Activated naive CD8-positive, alpha-beta T cell treated with anti-CD3 and anti-CD28 coated beads, Interleukin-2, amount 10 ng/mL, durations not matched to agents 7 days and 5 days (primary cell): ENCODE measurements at places on chromosomes 6 and 20.

- DNase-seq = no peak
Measured at GRCh38 chr6:113616701-113617274, 240.4 kb upstream of the MARCKS start.

DNA sequence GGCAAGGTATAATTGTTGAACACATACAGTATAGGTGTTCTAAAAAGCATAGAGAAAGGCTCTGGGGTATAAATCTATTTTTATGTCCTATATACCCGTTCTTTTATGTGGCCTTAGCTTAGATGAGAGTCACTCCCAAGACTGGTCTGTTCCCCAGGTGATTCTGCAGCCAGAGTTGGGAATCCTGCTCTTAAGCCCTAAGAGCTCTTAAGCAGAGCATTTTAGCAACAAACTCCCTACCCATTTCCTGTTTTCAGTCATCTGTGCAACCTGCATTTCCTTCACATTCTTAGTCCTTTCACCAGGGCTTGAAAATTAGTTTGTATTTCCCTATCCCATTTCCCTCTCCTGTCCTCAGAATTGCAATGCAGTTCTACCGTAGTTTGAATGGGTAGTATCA lies 166.1 kb downstream of the HS3ST5 start:
- no peak for DNase-seq

DNA sequence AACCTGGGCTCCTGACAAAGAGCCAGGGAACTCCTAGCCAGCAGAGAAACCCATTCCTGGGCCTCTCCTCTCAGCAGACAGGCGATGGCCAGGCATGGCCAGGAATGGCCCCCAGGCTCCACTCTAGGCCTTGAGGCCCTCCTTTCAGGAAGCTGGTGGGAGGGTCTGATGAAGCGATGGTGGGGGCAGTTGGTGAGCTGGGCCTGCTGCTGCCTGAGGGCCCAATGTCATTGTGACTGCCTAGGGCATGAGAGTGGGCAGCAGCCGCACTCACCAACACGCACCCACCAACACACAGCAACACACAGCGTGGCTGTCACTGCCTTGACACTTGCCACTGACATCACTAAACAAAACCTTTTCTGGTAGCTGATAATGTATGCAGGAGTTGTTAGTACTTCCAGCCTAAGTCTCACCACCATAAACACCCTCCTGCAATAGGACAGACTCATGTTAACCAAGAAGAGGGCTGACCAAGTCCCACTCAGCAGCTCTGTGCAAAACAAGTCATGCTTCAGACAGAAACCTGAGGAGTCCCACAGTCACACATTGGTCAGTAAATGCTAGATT lies 69.3 kb downstream of the ABHD12 start:
- DNase-seq = no peak

- no peak for DNase-seq
Measured at GRCh38 chr20:64083804-64084684, at the start of gene LKAAEAR1. TSS of gene LKAAEAR1 (minus strand) at chr20:64084398. CDS start at chr20:64084219, 179 bp downstream.

DNA sequence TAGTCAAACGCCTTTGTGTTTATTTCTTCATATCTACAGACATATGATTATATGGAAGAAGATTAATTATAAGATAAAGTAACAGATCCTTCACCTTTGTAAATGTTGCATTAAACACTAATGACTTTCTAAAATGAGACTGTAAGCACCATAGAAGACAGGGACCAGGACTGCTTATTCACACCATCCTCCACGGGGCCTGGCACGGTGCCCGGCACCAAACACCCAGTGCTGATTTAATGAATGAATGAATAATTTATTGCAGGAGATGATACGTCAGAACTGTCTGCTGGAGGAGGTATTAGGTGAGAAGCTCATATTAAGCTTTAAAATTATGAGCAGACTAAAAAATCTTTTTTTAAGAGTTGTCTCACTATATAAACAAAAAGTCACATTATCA lies 88.3 kb downstream of the SLX4IP start:
- DNase-seq = no peak

DNA sequence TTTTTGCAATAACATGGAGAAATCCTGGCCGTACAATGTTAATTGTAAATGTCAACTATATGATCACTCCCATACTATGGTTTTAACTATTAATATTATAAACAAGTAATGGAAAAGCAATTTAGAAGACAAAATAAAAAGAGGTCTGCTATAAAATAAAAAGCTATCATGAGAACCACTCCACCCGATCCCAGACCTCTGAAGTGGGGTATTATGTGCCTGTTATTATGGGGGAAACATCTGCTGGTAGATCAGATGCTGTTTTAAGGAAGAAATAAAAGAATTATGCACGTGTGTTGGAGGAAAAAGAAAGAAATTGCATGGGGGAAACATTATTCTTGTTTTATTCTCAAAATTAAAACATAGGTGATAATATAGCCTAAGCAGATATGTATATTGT lies 615.7 kb upstream of the ARID1B start:
- no peak for DNase-seq

DNA sequence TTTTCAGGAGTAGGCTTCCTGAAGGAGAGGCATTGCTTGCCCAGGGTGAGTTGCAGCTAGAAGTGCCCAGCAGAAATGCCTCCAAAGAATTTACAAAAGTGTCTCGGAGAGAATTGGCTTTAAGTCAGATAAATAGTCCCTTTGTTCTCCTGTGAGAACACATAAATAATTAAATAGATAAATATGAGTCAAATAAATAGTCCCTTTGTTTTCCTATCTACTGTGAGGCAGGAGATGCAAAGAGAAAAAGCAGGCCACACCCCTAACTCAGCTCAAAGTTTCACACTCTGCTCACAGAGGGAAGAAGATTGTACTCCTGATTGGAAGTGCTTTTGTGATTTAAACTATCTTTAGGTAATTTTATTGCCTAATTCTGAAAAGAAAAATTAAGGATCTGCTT lies 180.7 kb upstream of the PRSS16 start:
- DNase-seq = no peak

DNA sequence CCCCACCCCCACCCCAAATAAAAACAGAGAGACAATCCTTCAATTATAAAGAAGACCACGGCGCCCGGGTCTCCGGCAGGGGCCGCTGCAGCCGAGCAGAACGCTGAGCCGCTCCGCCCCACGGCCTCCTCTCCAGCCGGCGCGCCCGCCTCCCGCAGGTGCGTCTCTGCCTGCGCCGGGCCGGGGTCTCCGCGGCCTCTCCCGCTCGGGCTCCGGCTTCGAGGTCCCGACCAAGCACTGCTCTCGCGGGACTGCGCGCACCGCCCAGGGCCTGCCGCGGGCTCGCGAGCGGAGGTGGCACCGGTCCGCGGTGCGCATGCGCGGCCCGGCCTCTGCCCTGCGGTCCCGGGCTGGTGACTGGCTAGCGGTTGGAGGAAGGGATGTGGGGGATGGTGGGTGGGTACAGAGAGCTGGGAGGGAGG lies 241 bp upstream of the SIRT5 start:
- peak; percentile 95 for DNase-seq

DNA sequence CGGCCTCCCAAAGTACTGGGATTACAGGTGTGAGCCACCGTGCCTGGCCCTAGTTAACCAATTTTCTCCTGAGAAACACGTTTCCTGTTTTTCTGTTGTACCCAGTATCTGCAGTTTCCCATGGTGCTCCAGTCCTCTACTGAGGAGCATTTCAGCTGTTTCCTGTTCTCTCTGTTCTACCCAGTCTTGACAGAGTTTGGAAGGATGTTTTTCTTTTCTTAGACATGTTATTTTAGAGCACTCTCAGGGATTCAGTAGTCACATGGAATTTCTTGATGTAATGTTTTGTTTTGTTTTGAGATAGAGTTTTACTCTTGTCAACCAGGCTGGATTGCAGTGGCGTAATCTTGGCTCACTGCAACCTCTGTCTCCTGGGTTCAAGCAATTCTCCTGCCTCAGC lies 129.8 kb upstream of the TIAM2 start:
- no peak for DNase-seq

DNA sequence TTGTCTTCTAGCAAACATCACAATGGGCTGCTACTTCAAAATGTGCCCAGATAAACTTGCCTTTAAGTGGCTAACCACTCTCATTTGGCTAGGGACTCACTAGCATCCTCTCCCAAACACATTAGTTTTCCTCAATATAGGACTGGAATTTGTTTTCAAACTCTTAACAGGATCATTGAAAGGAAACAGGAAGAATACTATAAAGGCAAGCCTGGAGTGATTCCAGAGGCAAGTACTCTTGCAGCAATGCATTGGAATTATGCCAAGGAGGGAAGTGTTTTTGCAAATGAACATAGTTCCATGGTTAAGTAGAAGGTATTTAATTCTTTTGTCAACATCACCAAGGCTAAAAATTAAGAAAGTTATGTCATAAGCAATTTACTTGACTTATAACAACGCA lies 12.2 kb downstream of the EPHA7 start:
- DNase-seq = no peak

DNA sequence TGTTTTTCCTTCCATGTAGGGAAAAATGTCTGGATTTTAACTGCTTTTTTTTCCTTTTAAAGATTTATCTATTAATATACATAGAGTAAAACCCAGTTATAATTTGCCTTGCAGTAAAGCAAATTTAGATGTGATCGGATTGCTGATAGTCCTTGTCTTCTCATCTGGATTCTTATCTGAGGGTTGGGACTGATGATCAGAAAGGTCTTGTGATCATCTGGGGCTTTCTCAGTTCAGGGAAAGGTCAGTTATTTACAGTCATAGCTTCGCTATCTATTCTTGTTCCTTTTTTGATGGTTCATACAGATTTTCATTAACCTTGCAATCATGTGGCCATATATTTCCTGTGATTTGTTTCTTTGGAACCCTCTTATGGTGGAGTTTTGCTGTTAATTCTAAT lies 63.8 kb upstream of the CLDN20 start:
- no peak for DNase-seq

- no peak for DNase-seq
Measured at GRCh38 chr6:105985098-105985815, 100.9 kb upstream of the PRDM1 start.

GRCh38 chr20:37362821-37363220 lies 16.9 kb downstream of the SRC start:
- DNase-seq = no peak

- DNase-seq = no peak
Measured at GRCh38 chr6:20126102-20126752, 86.0 kb downstream of the MBOAT1 start.

GRCh38 chr6:53424300-53424699 lies 75.5 kb upstream of the ELOVL5 start:
- DNase-seq = no peak

DNA sequence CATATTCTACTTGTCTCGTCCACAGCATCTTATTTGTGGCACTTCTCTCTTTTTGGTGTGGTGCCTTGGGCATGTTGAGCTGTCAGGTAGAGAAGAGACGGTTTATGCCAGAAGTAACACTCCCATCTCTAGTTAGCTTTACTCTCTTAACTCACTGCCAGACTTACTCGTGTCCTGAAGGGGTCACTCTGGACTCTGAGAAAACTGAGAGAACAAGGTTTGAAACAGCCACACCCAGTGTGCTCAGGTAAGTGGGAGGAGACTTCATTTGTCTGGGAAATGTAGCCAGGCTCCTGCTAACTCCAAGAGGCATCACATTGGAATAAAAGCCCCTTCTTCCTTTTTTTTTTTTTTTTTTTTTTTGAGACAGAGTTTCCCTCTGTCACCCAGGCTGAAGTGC lies 360.8 kb downstream of the QKI start:
- no peak for DNase-seq

DNA sequence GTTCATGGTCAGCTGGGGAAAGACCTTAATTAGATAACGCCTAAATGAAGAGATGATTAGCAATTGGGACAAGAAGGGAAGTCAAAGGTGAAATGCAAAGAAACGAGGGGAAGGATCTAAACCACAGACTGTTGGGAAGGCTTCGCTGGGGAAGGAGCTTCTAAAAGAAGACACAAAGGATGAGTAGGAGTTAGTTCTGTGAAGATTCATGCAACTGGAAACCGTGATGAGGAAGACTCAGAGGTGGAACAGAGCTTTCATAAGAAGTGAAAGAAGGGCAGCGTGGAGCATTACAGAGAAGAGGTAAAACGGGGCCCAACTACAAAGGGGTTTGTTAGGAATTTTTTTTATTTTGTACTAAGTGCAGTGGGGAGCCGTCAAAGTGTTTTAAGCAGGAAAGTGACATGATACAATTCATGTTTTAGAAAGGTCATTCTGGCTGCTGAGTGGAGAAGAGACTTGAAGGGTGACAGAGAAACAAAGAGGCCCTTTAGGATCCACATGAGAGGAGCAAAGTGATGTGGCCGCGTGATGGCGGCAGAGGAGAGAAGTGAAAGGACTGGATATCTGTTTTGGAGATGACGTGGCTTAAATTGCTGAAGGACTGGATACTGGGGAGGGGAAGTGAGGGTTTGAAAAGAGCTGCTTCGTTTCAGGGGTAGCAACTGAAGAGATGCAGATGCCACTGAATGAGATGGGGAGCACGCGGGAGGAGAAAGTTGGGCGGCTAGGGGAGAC lies 33.6 kb downstream of the TTI1 start:
- no peak for DNase-seq

DNA sequence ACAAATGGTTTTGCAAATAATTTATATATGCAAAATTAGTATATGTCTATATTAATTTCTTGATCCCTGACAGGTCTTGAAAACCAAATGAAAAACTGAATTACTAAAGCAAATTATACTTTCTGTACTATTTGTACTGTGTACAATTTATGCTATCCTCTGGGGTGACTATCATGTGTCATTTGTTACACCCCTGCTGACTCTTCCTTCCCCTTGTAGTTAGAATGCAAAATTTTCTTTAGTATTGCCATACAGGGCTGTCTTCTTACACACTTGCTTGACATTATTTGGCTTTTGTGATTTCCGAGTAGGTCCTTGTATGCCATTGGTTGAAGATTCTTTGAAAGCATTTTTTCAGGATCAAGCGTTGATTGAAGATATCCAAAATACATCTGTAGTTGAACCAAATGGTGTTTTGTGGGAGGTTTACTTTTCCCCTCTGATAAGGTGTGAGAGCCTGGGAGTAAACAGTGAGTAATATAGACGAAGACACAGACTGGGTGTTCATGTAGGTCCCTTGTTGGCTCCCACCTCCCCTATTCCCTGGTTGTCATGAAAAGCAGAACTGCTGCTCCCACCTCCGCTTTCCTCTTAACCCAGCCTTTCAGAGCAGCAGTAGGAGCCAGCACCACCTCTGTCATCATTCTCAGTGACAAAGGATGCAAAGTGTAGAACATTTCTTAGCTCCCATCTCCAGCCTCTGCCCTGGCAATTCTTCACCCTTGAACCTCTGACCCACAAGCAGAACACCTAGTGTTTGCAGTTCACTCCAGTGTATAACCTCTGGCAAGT lies 29.0 kb downstream of the NCOA7 start:
- DNase-seq = no peak

DNA sequence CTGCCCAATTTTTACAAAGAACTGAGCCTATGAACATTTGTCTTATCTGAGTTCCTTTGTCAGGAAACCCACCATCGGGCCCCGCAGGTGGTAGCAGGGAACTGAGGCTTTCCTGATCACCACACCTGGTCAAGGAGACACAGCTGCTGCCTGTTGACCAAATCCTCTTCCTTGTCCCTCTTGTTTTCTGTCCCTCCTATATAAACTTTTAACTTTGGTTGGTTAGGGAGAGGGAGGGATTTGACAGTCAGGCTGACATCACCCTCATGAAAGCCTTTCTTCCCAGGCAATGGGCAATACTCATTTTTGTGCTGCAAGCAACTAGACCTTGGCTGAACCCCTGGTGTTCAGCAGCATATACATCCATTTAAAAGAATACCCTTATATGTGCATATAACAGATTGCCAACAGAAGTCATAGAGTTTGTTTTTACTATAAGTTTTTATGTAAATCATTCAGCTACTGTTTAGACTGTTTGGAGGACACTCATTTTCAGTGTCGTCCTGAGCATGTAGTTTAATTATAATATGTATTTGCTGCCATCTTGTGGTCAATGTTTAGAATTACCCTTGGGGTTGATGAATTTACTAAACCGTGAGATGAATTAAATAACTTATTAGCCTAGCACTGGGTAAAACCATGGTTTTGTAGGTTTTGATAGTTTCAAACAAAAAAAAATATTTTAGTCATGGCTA lies 17.0 kb downstream of the CRISP1 start:
- no peak for DNase-seq
